ENCODE measurements at places on chromosomes 2 and 18.

- DNase-seq = no peak
These were observed 70.0 kb downstream of the ACSL3 start for GRCh38 chr2:222930862-222931261.

GRCh38 chr2:78118037-78118436, 595.9 kb upstream of the LRRTM4 start:
- DNase-seq = no peak

DNA sequence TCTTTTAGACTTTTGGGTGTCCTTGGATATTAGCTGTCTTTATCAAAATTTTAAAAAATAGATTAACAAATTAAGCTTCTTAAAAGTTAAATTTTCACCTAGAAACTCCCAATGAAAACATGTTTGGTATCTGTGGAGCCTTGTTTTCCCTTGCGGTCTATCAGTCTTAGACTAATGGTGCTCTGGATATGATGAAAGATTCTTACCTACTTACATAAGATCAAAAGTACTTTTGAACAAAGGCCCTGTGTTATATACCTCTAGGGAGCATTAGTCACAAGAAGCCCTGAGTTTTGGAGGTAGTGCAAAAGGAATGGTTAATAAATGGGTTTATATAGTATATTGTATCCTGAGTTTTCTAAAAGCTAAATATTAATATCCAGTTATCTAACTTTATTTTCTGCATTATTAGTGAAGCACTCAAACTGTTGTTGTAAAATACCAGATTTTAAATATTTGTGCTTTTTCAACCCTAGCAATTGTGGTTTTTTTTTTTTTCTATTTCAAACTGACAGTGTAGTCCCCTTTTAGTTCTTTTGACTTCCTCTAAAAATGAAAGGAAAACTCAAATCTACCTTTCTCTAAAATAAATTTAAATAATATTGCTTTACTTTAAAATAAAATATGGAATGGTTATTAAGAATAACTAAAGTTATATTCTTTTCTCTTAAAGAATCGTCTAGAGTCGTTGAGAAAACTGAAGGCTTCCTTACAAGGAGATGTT, 18.1 kb downstream of the NDC80 start:
- DNase-seq = no peak

DNA sequence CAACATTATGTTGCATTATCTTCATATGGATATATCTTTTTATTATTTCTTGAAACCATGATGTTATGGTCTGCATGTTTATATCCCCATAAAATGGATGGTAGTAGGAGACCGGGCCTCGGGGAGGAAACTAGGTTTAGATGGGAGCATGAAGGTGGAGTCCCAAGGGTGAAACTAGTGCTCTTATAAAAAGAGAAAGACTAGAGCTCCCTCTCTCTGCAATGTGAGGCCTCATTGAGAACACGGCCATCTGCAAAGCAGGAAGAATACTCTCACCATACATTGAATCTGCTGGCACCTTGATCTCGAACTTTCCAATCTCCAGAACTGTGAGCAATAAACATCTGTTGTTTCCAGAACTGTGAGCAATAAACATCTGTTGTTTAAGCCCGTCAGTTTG, 64.0 kb downstream of the NXPH2 start:
- DNase-seq = no peak

- no peak for DNase-seq
These were observed 255.3 kb downstream of the VAPA start for GRCh38 chr18:10169064-10169562.

- no peak for DNase-seq
These were observed 739.3 kb upstream of the GCFC2 start for GRCh38 chr2:76450024-76450475.

- DNase-seq = no peak
These were observed 167.2 kb downstream of the NUP35 start for GRCh38 chr2:183291436-183291835.

GRCh38 chr2:1635823-1636222, 108.5 kb downstream of the PXDN start:
- no peak for DNase-seq

- DNase-seq = no peak
These were observed 14.0 kb upstream of the IMP4 start for GRCh38 chr2:130328710-130329109.

DNA sequence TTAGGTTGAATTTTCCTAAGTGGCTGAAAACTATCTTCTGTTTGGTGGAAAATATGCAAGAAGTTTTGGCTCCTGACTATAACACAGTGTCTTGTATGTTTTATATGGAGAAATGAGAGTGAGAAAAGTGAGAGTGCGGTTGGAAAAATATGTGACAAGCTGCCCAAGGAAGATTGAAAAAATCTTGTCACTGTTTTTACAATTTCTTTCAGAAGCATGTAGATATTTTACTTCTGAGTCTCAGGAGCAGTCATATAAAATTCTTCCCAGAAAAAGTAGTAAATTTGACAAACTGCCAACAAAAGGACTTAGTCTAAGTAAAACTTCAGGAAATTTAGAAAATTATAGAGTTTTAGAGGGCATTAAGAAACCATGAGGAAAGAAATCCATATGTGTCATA, 19.4 kb upstream of the RMND5A start:
- DNase-seq = no peak

GRCh38 chr2:217402761-217403383, 543.0 kb upstream of the TNP1 start:
- DNase-seq = no peak

GRCh38 chr2:134119117-134119712, 134.7 kb upstream of the MGAT5 start:
- no peak for DNase-seq

- no peak for DNase-seq
These were observed 123.4 kb downstream of the MRO start for GRCh38 chr18:50696436-50696835.

GRCh38 chr18:47635416-47635815, 295.0 kb downstream of the SMAD2 start:
- DNase-seq = no peak

GRCh38 chr2:28155086-28155485, 237.6 kb upstream of the FOSL2 start:
- DNase-seq = no peak

DNA sequence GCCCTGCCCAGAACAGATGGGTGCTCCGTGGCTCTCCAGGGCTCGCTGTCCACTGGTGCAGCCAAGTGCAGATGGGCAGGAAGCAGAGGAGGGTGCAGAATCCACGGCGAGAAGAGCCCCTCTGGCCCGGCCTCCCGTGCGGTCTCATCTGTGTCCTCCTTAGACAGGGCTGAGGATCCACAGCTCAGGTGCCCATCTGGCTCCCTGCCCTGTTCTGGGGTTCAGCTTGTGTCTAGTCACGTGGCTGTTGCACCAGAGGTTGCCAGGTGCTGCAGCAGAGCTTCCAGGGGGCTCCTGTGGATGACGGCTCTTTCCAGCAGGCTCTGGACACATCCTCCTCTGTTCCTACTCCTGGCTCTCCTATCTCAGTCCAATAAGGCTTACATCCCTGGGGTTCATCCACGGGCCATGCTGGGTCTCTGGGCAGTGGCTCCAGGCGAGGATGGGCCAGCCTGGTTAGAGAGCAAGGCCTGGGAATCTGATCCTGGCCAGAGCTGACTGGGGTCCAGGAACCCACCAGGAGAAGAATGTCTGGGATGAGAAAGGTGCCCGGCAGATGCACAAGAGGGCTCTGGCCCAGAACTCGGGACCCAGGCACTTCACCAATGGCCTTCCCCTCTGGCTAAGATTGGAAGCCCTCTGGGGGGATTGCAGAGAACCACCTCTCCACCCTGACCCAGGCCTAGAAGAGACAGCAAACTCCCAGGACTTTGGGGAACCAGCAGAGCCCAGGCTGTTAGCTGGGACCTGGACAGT, 116.3 kb upstream of the ID2 start:
- no peak for DNase-seq

DNA sequence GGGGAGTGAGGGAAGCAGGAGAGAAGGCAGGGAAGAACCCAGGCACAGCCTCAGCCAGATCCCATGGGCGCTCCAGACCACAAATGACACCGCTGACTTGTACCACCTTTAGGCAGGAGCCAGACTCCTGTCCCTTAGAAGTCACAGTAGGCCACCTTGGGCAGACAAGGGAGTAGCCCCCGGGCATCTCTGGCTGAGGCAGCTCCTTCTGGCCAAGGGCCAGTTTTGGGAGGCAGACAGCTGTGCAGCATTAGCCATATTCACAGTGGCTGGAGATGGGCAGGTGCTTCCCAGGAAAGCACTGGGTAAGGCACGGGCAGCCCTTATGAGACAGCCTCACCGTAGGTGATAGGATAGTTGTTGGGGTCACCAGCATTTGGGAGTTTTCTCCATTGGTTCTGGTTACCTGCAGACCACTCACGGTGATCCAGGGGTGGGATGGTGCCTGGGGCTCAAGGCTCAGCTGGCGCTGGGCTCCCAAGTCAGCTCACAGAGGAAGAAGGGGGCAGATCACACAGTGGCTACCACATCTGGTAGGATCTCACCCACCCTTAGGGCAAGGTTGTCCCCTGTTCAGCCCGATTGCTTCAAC, 2.1 kb downstream of the ASTL start:
- DNase-seq = no peak

- no peak for DNase-seq
These were observed 26.3 kb downstream of the DHRS9 start for GRCh38 chr2:169095621-169096105.

DNA sequence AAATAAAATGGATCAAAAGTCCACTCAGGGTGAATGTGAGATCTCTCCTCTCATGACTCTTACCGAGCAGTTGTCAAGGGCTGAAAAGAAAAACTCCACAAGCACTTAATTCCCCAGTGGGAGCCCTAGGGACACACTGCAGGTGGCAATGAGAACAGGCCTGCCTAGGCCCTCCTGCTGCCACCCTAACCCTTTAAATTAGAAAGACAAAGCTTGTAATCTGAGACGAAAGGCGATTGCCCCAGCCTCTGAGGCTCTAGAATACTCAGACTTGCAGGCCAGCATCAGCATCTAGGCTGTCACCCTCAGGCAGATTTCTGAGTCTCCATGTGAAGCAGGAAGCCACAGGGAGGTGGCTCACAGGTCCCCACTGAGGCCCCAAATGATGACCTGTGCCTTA, 457.0 kb upstream of the MYT1L start:
- DNase-seq = no peak

GRCh38 chr2:64213532-64214275, 69.5 kb upstream of the PELI1 start:
- DNase-seq = no peak

DNA sequence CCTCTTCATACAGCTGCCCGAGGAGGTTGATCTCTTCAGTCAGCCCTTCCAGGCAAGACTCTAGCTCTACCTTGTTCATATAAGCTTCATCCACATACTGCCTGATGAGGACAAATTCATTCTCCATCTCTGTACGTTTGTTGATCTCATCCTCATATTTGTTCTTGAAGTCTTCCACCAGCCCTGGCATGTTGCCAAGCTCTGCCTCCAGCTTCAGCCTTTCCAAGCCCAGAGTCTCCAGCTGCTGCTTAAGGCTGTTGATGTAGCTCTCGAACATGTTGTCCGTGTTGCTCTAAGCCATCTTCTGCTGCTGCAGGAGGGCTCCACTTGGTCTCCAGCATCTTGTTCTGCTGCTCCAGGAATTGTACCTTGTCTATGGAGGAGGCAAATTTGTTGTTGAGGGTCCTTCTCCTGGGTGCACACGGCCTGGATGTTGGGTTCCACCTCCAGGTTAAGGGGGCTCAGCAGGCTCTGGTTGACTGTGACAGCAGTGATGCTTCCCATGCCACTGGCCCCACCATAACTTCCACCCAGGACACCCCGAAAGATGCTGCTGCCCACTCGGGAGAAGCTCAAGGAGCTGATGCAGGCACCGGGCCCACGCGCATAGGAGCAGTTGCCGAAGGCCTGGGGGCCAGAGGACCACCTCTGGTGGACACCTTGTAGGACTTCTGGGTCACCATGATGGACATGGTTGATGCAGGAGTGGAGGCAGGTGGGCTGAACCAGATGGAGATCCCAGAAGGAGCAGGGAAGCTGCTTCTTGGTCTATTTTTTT, 30.3 kb downstream of the ICA1L start:
- DNase-seq = no peak

GRCh38 chr2:144682248-144682647, 162.3 kb upstream of the ZEB2 start:
- DNase-seq = no peak

GRCh38 chr18:69217196-69218000, 183.3 kb upstream of the DOK6 start:
- no peak for DNase-seq

DNA sequence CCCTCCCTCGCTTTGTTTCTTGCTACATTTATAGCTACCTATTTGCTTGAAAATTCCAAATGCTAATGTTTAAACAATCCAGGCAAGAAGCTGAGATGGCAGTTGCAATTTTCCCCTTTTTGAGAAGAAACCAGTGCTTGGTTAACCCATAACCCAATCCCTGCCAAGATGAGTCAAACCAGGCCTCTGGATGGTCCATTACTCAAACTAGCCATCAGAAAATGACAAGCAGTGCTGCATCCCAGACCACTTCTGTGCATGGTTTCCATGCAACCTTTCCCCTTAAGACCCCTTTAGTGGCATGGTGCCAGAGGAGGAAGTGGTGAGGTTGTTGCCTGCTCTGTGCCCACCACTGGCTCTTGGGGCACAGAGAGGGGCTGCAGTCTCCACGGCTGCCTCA, 131.2 kb upstream of the RMP24 start:
- DNase-seq = no peak

DNA sequence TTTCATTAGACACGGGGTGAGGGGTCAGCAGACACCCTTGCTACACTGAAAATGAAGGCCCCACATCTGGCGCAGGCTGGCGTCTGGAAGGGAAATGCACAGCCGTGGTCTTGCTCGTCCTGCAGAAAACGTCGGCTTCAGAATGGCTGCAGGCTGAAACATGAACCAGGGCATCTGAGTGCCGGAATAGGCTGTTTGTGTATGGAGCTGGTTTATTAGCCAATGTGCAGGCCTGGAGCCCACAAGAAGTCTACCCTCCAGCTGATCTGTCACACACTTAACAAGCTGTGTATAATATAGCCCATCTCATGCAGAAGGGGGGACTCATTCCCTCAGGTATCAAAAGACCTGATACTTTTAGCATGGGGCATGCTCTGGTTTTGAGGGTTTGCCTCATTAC, 153.4 kb upstream of the SOX11 start:
- no peak for DNase-seq

DNA sequence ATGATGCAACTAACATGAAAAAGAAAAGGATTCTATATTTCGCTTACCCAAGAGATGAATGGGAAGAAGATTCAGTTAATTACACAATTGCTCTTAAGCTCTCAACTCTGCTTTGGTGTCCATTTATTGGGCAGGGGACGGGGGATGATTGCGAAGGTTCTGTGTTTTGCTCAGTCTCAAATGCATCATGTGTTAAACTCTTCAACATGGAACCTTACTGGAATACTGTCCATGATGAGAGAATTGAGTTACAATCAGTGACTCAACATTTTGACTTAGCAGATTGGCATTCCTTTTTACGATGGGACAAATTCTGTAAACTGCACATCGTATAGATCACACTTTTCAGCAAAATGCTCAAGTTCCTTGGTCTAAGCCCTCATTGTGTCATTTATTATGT, 135.6 kb downstream of the RBMS1 start:
- no peak for DNase-seq

GRCh38 chr18:9506046-9506792, 30.9 kb downstream of the RALBP1 start:
- DNase-seq = no peak

- DNase-seq = no peak
These were observed 70.8 kb upstream of the LPIN2 start for GRCh38 chr18:3083766-3084165.

Data from stimulated activated CD4-positive, alpha-beta T cell treated with anti-CD3 and anti-CD28 coated beads, TNF-alpha, amount 100 ng/mL, for 48 hours (primary cell).